ENCODE measurements at places on chromosomes 4 and X. TPM values are rescaled to one million over a fixed set of nuclear protein-coding genes. Genes with fewer than 3 reads are reported as not detected.

DNA sequence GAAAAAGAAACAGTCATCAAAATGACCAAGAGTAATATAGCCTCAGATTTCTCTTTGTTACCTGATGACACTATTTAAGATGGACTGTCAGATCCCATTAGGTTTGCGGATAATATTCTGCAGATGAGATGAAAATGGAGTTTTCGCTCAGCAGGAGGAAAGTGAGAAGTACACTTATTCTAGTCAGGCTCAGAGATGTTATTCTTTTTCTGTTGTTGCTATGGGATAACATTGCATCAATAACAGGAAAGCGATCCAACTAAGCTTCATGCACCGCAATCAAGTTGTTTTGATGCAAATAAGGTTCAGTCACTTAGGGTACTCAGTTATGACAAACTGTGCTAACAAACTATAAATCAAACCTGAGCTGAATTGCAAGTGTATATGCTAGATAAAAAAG, 415.0 kb downstream of the CCSER1 start:
- DNase-seq, result no peak

DNA sequence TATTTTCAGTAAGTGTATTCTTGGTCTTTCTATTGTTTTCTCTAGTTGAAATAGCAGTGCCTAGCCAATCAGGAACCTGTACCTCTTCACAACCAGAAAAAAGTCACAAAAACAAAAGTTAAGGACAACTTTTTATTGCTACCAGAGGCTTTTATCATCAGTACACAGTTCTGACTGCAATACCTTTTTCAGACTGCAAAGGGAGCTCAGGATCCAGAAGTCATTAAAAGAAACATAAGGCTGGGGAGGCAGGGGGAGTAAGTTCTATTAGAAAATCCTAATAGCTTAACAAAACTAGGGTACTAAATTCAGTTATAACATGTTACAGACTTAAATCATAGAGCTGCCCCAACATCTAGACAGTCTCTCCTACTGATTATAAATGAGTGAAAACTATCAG, 28.8 kb downstream of the CCNI start:
- no peak for DNase-seq

The FANCB gene
- total RNA-seq, result 4.7 TPM

DNA sequence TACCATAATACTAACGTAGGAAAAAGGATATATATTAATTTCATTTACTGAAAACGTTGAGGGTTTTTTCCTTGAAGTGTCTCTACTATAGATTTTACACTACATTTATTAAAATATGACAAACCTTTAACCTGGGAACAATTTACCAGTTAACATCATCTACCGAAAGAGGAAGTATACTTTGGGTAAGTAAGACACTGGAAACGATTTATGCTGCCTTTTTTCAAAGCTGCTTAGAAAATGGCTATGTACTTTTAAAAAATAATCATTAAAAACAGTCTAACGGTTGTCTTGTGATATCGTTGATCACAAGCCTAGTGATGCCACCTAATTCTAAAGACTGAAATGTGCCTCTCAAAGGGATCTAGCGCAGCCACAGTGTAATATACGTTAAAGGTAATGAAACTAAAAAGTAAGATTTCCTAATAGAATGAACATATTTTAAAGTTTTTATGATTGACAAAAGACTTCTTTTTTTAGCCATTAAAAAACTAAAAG, 50.4 kb downstream of the STX18 start:
- no peak for DNase-seq

DNA sequence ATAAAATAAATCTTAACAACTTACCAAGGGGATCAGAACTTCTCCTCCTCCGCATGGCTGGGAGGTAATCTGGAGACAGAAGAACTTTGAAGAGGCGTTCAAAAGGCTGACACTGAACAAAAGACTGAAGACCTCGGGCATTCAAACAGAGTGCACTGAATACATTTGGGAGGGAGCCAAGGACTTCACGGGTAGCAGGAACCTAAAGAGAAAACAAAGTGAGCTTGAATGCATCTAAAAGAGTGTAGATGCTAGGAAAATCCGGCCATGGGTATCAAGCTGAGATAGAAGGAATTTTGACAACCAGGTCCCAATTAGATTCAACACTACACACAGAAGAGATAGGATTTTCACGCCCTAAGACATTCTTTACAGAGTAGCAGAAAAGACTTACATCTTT, 69.6 kb downstream of the HUWE1 start:
- no peak for DNase-seq
